ENCODE measurements at places on chromosomes 6 and 20.

DNA sequence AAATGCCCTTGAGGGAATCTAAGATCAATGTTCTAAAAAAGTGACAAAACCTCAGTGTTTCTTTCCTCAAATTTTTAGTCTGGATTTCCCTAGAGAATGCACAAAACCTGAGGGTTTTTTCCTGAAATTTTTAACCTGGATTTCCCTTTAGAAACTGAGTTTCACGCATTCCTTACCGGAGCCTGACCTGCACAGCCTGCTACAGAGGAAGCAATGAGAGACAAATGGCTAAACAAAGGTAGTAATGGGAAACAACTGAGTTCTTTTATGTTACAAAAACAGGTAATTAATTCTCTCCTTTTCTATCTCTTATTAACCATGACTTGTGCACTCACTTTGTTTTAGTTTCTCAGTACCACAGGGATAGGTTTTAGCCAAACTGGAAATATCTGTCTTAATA is 281.7 kb upstream of the NT5E start:
- DNase-seq, result no peak

GRCh38 chr6:90221403-90221802 is 75.2 kb downstream of the BACH2 start:
- DNase-seq, result no peak

DNA sequence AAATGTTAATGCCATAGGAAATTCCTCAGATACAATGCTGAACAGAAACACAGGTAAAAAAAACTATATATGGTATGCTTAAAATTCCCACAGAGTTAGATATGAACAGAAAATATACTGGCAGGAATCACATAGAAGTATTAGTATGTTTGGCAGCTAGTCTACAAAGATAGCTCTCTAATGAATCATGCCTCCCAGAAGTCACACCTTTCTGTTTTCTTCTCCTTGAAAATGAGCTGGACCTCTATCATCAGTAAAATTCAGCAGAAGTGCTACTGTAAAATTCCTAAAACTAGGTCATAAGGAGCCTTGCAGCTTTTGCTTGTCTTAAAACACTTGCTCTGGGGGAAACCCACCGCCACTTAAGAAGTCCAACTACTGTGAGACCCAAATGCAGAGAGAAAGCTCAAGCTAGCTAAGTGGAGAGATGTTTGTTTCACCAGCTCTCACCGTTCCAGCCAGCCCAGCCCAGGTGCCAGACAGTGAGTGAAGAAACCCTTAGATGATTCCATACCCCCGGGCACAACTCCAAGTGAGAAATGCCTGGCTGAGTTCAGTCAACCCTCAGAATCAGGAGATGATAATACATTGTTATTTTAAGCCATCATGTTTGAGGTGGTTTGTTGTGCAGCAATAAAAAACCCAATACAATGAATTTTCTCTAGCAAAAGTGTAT is 43.0 kb downstream of the TSPYL4 start:
- DNase-seq, result no peak

DNA sequence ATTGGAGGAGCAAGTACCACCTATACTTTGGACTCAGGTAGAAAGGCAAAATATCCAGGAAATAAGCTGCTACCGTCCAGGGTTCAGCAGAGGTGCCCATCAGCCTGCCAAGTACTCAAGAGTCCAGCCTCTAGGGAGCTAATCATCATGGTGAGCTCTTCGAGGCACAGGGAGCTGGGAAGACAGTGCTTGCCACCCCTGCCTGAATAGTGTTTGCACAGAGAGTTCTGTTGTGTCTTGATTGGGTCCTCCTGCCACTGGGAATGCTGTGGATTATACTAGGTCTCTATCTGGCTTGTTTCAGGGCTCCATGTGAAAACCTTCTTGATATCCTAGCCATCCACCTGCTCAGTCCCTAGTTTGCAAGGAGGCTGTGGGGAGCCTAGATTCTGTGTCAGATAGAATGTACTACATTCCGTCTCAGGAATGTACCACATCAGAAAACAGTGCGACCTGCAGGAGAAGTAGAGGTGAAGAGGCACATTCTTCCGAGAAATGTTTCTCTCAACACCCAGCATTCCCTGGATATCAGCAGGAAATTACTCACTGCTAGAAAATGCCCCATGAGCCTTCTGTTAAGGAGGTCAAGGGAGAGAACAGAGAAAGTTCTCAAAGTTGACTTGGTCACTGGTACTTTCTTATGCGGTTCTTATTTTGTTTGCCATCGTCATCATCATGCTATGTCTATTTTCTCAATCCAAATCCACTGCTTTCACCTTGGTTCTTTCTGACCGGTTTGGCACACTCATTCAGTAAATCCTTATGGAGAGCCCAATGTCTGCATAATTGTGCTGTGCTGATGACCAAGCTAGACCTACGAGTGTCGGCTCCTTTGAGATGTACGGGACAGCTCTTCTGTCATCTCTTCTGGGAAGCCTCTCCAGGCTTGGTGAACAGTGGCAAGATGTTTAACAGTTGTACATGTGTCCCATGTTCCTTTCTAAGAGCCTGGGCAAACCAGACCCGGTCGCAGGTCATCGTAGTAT is 30.7 kb downstream of the PTPN1 start:
- no peak for DNase-seq

GRCh38 chr6:82840571-82840970 is 225.1 kb downstream of the UBE3D start:
- DNase-seq, result no peak

DNA sequence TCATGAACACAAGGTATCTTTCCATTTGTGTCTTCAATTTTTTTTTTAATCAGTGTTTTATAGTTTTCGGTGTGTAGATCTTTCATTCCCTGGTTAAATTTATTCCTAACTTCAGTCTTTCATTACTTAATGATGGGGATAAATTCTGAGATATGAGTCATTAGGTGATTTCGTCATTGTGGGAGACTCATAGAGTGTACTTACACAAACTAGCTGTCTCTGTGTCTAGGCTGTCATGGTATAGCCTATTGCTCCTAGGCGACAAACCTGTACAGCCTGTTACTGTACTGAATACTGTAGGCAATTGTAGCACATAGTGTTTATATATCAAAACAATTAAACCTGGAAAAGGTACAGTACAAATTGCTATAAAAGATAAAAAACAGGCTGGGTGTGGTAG is 42.1 kb downstream of the SMAP1 start:
- no peak for DNase-seq

GRCh38 chr6:56539527-56540105 is 103.1 kb downstream of the DST start:
- no peak for DNase-seq
